ENCODE measurements at places on chromosomes 2 and 18.

- DNase-seq = no peak
Observed at GRCh38 chr2:128451084-128452023, 132.7 kb upstream of the HS6ST1 start.

DNA sequence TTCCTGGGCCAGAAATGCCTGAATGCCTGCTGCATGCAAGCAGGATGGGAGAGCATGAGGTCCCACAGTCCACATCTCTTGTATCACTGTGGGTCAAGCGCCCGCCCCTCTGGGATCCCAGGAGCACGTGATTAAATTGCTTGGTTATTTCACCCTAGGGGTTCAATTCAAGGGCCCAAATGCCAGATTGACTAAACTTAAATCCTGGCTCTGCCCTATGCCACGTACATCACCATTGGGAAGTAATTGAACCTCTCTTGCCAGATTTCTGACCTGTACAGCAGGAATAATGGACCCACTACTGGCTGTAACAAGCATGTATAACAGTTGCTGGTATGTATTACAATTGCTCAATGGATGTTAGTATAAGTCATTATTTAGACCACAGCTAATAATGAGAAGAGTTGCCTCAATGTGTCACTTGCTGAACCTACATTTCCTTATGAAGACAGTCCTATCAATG, 19.9 kb downstream of the FHL2 start:
- DNase-seq = no peak

DNA sequence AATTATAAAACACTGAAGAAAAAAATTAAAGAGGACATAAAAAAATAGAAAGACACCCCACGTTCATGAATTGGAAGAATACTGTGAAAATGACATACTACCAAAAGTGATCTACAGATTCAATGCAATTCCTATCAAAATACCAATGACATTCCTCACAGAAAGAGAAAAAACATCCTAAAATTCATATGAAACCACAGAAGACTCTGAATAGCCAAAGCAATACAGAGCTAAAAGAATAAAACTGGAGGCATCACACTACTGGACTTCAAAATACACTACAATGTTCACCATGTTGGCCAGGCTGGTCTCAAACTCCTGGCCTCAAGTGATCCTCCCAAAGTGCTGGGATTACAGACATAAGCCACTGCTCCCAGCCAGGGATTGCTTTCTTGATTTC, 56.3 kb downstream of the TLK1 start:
- no peak for DNase-seq

GRCh38 chr18:77344786-77345500, 95.3 kb downstream of the GALR1 start:
- no peak for DNase-seq

GRCh38 chr2:59584958-59585357, 968.5 kb downstream of the BCL11A start:
- no peak for DNase-seq

- DNase-seq = peak; percentile 31
Observed at GRCh38 chr18:57077786-57078552, 68.9 kb upstream of the BOD1L2 start.

- DNase-seq = no peak
Observed at GRCh38 chr2:227415538-227416424, 28.0 kb upstream of the SCYGR1 start.

GRCh38 chr2:31051258-31052140, 86.7 kb downstream of the GALNT14 start:
- DNase-seq = no peak

DNA sequence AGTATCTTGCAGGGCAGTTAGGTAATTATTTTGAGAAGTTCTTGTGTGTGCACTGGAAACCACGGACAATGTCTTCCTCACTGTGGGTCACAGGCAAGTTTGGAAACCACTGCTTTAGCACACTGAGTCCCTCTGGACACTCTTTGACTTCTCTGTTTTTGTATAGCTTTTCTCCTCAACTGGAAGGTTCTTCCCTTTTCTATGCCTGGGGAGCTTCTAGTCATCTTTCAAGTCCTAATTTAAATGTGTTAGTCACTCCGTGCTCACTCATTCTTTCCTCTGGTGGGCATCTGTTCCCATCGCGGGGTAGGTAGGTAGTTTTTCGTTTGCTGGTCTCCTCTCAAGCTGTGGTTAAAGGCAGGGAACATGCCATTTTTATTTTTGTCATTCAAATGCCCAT, 32.1 kb downstream of the E2F6 start:
- DNase-seq = no peak

DNA sequence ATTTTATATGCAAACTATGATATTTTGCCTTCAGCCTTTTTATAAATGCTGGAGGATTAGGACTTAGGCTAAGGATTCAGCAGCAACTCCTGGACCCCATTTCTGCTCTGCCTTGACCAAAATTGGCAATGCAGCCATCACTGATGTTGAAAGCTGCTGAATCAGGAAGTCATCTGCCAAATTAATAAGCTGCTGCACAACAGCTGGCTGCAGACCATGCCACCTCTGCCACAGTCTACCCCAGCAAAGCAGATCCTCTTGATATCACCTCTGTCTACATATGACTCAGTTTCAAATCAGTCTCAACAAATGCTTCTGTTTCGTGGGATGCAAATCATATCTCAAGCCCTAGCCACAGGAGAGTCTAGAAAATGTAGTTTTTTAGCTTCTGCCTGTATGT, 7.1 kb upstream of the SOS1 start:
- DNase-seq = peak; percentile 75

DNA sequence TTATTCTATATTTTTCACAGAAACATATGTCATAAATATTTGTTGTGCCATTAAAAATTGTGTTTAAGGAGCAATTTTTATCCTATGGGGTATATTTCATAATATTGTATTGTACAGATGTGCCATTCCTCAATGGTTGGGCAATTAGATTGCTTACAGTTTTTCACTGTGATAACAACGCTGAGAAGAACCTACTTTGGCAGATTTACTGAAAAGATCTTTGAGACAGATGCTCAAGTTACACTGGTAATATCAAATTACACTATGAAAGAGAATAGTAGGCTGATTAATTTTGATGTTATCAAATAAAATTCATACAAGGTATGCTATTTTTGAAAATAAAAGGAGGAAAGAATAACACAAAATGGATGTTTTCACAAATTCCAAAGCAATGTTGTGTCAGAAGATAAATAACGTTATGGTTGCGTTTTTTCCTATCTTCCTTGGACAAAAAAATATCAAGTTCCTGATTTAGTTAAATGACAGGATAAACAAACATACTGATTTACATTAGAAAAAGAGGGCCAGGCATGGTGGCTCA, 335.1 kb upstream of the ZNF521 start:
- no peak for DNase-seq

- no peak for DNase-seq
Observed at GRCh38 chr2:96956211-96956610, 30.2 kb downstream of the FAM178B start.

- DNase-seq = no peak
Observed at GRCh38 chr18:46939998-46940571, 22.7 kb downstream of the KATNAL2 start.

DNA sequence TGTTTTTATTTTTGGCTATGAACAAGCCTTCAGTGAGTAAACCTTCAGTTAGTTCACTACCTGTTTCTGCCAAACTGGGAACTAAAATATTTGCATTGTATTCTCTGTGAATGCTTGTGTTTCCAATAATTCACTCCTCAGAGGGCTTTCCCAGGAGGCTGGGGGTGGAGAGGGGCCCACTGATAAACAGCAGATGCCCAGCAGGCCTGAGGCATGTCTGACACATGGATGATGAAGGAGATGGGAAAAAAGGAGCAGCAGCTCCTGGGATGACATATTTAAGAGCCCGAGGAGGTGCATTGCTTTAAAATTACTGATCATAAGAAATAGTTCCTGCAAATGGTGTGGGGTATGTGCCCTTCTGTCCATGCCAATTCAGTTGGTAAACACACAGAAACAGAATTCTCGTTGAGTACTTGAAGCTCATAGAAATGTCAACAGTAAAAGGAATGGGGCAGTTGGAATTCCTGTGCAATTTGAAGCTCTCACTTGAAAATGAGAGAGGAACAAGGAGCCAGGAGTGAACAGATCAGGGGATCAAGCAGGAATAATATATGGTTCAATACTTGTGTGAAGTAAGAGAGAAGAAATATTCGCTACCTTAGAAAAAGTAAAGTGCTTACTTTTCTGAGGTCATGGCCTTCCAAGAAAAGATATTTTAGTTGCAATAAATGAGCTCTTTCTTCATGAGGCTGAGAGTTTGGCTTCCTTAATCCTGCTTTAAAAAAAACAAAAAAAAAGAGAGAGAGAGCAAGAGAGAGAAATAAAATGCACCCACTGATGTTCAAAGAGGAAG, 22.0 kb upstream of the HNMT start:
- DNase-seq = no peak

DNA sequence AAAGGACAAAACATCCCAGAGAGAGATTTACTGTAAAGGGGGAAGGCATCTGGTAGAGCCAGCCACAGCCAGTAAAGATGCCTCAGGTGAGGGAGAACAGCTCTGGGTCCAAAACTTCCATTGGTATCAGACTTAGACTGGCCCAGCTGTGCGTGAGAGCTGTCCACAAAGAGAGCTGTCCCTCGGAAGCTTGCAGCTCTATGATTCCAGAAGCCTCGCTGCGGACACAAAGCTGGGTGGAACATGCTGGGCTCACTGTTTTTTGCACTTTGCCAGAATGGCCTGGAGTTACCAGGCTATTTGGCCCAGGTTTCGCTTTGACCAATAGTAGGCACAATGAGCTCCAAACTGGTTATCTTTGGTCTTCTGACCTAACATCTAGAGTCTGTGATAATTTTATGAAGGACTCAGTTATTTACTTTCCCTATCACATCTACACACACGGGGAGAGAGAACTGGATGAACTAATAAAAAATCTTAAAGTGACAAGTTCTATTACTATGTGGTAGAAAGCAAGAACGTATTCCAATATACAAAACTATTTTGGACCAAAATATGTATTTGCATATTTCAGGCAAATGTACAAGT, 101.9 kb downstream of the DNER start:
- DNase-seq = no peak

DNA sequence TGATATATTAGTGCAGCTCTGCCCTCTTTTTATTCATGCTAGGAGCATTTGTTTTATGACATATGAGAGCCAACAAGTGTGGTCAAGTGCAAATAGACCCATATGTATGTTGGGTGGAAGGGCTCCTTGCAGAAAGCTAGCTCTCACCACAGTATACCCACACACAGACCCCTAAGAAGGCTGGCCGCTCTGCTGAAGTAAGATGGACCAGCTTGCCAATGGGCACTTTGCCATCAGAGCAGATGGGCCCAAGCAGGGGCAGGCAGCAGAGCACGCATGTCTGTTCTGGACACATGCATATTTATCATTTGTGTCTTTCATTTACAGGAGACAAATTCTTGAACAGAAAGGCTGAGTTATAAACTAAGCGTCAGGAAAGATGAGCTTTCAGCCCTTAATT, 187.5 kb upstream of the DTNA start:
- no peak for DNase-seq

GRCh38 chr2:30871440-30871839, 64.2 kb upstream of the CAPN13 start:
- DNase-seq = no peak

GRCh38 chr18:985212-985661, 80.6 kb downstream of the ADCYAP1 start:
- no peak for DNase-seq
